ENCODE measurements at places on chromosomes 7 and 10. TPM values are rescaled to one million over a fixed set of nuclear protein-coding genes. Genes with fewer than 3 reads are reported as not detected.

CALML3 gene
- not detected for total RNA-seq

PIK3AP1 gene
- total RNA-seq = 1.9 TPM

GPR22 gene
- total RNA-seq = not detected

UCMA gene
- total RNA-seq = not detected

TLX1 gene
- not detected for total RNA-seq

ASZ1 gene
- not detected for total RNA-seq

CAMK2B gene
- total RNA-seq = 0.31 TPM

C10orf105 gene
- 0.37 TPM for total RNA-seq
